Panc1 (cell line): ENCODE measurements at places on chromosomes 12 and 14.

DNA sequence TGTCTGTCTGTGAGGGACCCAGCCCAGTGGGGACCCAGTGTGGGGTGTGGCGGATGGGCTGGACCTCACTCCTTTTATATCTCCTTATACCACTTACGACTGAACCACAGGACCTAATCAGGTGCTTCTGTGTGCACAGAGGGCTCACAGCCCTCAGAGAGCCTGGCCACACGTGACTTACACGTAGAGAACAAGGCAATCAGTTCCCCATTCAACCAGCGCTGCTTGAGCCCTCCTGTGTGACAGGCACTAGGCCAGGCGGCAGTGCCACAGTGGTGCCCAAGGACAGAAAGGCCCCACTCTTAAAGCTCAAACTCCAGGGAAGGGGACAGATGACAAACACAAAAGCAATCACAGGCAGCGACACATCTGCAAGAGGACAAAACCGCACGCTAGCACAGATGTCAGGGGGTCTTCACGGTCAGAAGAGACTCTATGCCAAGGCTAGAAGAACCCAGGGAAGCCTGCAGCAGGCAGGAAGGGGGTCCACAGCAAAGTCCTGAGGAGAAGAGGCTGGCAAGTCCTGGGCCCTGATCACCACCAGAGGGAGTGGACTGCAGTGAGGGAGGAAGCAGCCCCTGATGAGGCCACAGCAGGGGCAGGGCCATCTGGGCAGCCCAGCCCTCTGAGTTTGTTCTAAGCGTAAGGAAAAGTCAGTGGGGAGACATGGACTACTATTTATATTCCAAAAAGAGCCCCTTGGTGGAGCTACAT, 39.3 kb downstream of the SETD3 start:
- no peak for DNase-seq

DNA sequence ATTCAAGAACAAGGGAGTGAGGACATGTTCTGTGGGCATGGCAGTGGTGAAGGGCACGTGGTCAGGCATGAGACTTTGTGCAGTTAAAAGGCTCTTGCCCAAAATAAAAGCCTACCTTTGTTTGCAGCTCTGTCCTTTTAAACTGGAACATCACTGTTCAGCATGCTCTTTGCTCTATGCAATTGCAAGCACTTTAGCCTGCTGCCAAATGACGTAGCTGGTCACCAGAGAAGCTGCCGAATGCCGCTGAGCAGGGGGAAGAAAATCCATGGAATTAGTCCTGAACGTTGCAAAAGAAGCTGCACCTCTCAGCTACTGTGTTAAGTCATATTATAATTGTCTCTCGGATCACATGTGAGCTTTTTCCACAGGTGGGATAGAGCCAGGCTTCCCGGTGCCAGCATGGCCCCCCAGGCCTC, 176.3 kb upstream of the DIO2 start:
- no peak for DNase-seq

GRCh38 chr14:75260025-75260763, 18.4 kb upstream of the FOS start:
- DNase-seq, result no peak

DNA sequence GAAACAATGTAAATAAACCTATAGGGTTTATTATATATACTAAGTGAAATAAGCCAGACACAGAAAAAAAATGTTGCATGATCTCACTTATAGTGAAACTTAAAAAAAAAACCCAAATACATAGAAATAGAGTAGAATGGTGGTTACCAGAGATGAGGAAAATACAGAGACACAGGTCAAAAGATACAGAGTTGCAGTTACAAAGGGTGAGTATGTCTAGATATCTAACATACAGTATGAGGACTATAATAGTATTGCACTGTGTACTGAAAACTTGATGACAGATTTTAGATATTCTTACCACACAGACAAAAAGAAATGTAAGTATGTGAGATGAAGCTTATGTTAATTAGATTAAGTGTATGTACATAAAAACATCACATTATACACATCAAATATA, 28.1 kb downstream of the CLEC2D start:
- no peak for DNase-seq

DNA sequence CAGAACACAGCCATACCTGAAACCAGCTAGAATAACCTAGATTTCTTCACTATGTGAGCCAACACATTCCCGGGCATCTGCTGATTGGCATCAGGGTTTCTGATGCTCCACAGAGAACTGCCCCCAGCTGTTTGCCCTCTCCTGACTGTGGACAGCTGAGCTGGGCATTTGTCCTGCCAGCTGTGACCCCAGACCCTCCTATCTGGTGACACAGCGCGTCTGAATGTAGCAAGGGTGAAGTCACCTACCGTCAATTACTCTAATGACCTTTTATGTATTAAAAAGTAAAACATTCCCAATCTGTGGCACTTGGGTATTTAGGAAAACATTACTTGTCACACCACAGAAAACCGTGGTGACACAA, 29.7 kb upstream of the SFSWAP start:
- DNase-seq, result no peak

GRCh38 chr12:49875115-49875720, 28.5 kb downstream of the FAIM2 start:
- no peak for DNase-seq

DNA sequence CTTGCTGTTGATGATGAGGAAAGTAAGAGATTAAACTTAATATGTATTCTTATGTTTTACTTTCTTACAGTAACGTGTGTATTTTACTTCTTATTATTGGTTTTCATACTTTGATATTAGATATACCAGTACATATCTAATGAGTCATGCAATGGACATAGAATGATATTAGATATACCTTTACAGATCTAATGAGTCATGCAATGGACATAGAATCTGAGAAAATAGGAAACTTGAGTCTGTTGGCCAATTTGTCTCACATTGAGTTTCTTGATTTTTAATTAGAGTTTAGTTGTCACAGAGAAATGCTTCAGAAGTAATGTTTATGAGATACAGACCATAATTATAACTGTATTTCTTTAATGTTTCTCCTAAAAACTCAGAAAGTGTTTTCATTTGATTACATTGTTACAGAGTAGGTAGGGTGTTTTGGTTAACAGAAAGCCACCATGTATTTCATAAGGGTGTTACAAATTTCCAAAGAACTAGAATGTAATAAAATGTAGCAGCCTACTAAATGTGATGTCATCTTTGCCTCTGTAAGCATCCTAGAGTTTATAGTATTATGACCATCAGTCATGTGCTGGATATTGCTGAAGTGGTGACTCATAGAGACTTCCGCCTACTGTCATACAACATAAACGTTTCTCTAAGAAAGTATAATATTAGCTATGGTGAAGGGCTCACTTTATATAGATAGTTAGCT, 3.0 kb downstream of the GAS2L3 start:
- DNase-seq, result peak; percentile 60

DNA sequence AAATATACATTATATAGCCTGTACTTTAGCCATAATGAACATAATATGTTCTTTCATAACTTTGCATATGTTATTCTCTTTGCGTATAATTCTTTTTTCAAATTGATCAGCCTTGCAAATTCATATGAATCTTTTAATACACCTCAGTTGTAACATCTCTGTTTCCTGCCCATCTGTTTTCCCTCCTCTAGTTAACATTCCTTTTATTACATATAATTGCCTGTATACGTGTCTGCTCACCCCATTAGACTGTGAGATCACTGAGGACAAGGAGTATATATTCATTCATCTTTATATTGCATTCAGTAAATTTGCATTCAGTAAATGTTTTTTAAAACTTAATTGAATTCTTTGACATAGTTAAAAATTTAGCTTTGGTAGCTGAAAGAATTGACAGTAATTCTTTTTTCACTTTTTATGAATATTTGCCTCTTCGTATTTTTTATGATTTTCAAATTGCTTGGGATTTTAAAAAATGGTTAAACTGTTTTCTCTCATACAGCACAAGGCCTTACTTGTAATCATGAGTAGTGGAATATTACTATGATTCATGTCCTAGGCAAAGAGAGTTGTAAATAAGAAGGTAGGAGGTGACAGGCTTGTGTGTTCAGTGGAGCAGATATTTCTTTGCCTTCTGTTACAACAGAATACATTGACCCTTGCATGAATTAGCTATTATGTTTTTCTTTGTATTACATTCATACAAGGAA, 32.8 kb upstream of the KLHL42 start:
- DNase-seq, result no peak

GRCh38 chr14:28756269-28756883, 10.2 kb upstream of the FOXG1 start:
- DNase-seq, result no peak

- DNase-seq, result peak; percentile 46
These were observed 9.4 kb upstream of the KRT74 start for GRCh38 chr12:52582971-52583456.

DNA sequence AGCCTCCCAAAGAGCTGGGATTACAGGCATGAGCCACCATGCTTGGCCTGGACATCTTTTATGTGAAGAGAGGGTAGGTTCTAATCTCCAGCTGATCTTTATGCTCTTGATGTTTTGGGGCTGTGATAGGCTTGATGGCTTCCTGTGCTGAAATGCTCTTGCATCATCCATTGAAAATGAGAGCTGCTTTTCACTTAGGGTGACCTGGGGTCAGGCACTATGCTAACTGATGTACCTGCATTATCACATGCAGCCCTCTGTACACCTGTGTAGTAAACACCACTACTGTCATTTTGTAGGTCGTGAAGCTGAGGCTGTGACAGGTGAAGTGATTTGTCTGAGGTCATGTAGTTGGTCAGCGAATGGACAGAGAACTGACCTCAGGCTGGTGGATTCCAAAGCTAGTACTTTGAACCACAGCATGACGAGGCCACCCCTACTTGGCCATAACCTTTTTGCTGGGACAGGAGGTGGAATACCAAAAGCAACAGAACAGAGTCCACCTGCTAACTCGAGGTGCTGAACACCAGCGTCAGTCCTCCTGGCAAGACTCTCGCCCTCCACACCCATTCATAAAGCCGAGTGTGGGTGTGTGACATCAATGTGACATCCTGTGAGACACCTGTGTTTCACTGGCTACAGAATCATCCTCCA, 69.1 kb downstream of the C12orf75 start:
- DNase-seq, result no peak

GRCh38 chr12:114668151-114668885, 15.7 kb downstream of the TBX3 start:
- no peak for DNase-seq

- no peak for DNase-seq
These were observed 225.5 kb downstream of the ERC1 start for GRCh38 chr12:1216560-1216959.
